ENCODE measurements at places on chromosomes 13 and 19.

DNA sequence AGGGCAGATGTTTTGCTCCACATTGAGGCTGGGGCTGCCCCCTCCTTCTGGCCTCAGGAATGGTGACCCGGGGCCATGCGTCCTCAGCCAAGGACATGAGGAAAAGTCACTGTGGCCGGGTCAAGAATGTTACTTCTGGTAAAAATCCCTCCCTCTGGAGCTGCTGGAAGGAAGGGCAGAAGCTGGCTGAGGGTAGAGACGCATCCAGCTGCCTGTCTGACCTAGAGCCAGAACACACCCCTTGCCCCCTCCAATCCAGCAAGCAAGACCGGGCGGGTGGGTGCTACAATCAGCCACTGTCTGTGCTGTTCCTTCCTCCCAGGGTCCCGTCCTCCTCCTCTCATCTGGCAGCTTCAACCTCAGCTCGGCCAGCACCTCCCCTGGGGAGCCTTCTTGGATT lies 59.0 kb downstream of the PTPRS start:
- no peak for DNase-seq

DNA sequence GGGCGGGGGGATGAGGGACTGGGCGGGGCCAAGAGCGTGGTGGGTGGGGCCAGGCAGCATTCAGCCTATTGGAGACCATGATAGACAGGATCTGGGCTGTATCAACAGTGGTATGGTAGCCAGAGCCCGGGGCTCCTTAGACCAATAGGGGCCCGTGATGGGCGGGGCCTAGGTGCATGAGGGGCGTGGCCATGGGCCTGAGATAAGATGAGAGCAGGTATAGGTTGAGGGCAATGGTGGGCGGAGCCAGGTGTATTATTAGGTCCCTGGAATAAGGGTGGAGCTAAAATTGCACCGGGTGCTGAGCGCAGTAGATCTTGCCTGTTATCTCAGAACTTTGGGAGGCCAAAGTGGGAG lies 5.3 kb downstream of the ABCA7 start:
- peak; percentile 79 for DNase-seq

DNA sequence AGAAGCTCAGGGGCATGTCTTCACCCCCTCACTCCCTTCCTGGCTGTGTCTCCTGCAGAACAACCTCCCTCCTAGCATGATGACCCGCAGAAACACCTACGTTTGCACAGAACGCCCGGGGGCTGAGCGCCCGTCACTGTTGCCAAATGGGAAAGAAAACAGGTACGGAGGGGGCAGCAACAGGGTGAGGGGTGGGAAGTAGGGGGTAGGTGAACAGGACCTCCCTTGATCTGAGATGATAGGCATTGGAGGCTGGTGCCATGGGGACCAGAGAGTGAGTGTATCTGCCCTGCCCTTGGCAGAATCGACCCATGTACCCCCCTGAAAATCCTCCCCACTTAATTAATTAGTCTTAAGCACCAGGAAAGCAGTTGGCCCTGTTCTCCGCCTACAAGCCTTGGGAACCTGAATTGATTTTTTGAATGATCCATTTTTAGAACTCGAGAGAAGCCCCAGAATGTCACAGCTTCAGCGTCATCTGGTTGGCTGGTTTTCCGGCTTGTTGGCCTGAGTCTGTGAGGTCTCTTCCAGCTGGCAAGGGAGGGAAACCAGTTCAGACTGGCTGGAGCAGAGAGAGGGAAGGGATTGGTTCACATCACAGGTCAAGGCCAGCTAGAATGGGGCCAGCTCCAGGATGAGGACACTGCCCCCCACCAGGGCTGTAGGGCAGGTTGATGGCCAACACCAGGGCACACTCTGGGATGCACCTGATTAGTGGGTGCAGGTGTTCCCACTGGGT lies 28.2 kb downstream of the CKM start:
- DNase-seq, result no peak

GRCh38 chr19:45507872-45508416 lies 665 bp downstream of the VASP start:
- DNase-seq, result no peak

GRCh38 chr13:36680913-36681312 lies 7.1 kb downstream of the SERTM1 start:
- DNase-seq, result no peak

- DNase-seq, result no peak
Measured at GRCh38 chr13:33953203-33953602, 135.3 kb downstream of the RFC3 start.

- no peak for DNase-seq
Measured at GRCh38 chr13:105735281-105735680, 800.2 kb downstream of the EFNB2 start.

DNA sequence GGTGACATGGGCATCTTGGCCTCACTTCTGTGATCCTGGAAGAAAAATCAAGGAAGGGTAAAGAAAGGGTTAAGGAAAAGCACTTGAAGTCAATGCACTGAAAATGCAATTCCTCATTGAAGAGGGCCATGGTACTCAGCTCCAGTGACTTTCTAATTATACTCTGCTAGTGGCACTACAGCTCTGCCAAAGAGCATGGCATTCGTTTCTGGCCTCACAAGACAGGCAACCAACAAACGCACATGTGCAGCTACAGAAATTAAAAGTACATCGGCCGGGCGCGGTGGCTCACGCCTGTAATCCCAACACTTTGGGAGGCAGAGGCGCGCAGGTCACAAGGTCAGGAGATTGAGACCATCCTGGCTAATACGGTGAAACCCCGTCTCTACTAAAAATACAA lies 21.8 kb downstream of the SACS start:
- no peak for DNase-seq

GRCh38 chr13:73065665-73066340 lies 7.0 kb downstream of the KLF5 start:
- no peak for DNase-seq

GRCh38 chr13:106415442-106415841 lies 120.0 kb downstream of the EFNB2 start:
- DNase-seq, result no peak

Data from stimulated activated CD8-positive, alpha-beta memory T cell treated with anti-CD3 and anti-CD28 coated beads, Interleukin-2, amount 100 ng/mL, for 48 hours (primary cell).